ENCODE measurements at places on chromosomes 4 and X.
A peak's percentile ranks its signal among the peaks of the same experiment; 100 is the strongest.

DNA sequence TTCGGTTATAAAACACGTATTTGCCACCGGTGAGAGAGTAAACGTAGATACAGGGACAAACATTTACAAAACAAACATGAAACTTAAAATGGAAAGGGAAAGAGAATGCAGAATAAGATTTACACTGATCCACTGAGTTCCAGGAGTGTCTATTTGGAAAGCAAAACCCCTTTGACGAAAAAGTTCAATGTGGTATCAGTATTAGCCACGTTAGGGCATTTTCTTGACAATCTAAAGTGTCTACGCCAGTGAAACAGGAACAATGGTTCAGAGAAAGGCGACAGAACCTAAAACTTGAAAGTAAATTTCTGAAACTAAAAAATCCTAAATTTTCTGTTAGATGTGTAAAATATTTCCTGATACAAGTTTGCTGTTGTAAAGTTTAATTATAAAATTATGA lies 278.5 kb upstream of the TENM3 start:
- DNase-seq, result no peak

- no peak for DNase-seq
Observed at GRCh38 chrX:131741103-131741581, 197.3 kb downstream of the OR13H1 start.

DNA sequence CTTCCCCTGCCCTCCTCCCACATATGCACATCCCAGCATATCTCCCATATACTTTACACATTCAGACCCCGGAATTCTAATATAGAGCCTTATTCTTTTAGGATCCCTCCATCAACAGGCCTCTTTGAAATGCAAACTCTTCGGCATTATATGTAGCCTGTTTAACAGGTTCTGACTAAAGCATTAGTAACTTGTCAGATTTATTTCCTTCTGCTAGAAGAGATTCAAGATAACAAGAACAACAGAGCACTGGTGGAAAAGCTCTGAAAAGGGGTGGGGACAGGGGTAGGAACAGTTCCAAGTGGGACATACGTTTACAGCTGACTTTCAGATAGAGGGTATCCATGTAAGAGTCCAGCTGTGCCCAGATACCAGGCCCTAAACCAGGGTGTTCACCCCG lies 31.7 kb upstream of the PRPS1 start:
- DNase-seq, result no peak

- no peak for DNase-seq
Observed at GRCh38 chr4:81454948-81455347, 16.8 kb downstream of the RASGEF1B start.

DNA sequence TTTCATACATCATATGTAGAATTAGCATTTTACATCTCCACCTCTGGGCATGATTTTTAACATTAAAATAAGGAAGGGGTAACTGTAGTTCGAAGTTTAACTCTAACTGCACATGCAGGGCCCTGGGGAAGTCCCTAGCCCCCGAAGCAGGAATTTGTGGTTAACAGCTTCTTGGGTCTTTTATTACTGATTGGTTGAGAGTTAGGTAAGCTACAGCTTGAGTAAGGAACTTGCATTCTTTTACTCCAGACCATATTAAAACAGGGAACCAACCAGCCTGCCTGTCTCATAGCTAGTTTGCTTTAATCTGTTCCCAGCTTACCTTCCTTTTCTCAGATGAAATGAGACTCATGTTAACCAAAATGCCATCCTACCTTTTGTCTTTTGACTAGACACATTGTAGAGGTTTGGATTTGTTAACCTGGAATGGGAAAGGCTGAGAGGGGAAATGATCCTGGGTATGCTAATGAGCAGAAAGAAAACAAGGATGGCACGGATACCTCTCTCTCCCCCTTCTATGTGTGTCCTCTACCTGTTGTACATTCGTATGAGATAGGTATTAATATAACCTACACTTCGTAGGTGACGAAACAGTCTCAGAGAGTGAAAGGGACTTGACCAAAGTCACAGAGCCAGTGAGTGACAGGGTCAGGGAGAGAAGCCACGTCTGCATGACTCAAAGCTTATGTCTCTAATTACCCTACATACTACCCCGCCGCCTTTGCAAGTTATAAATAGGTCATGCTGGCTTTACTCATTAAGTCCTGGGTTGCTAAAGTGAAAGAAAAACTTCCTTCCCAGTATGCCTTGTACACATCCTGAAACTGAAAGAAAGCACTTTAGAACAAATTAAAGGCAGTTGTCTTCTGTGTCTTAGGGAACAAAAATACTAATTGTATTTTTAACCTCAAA lies 119.5 kb upstream of the AFF2 start:
- no peak for DNase-seq

DNA sequence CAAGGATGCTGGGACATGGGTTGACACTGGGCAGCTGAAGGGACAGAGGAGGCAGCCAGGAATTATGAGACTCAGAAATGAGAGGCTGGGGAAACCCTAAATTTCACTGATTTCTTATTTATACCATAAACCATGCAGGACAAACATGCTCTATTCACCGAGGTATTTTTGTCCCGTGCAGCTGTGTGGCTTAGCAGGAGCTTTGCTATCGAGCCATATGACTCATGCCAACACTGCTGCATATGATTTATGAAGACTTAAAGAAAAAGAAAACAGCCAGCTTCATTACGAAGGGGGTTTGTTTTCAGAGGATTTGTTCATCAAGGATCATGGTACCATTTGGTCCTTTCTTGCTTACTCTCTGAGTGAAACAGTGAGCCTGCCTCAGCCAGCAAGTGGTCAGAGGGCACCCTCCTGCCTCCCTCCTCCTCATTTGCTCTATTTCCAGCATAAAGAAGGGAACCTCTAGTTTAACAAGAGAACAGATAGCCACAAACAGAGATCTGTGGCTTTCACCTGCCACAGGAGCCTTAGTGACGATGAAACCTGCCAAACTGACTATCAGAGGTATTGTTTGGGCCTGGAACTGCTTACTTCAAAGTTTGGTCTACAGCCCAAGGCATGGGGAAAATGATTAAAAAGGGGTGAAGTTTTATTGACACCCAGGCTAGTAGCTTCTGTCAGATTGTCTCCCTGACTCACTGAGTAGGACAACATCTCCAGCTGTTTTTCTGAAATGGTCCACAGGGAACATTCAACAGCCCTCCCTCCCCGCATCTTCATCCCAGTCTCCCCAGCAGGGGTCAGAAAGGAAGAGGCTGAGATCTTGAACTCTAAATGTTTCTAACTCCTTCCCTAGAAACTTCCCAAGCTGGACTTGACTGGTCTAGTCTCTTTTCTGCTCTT lies 80.1 kb upstream of the MAML3 start:
- no peak for DNase-seq

- peak; percentile 45 for DNase-seq
Observed at GRCh38 chr4:122576261-122577188, 44.3 kb downstream of the IL21 start.

GRCh38 chr4:108168160-108168670 lies 517 bp downstream of the LEF1 start:
- peak; percentile 7 for DNase-seq

DNA sequence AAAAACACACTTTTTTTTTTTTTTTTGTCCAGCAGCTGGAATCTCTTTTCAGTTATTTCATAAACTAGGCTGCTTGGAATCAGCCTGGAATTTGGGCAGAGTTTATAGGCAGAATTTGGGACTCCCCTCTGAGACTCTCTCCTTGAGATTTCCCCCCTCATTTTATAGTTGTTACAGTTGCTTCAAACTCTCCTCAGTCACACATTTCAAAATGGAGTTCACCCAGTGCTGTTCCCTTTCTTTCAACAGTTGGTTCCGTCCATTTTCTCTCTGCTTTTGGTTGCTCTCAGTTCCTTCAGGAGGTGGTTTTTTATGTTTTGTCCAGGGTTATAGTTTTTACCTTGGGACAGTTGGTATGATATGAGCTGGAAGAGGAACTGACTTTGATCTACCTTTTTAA lies 27.5 kb downstream of the NSD2 start:
- no peak for DNase-seq

DNA sequence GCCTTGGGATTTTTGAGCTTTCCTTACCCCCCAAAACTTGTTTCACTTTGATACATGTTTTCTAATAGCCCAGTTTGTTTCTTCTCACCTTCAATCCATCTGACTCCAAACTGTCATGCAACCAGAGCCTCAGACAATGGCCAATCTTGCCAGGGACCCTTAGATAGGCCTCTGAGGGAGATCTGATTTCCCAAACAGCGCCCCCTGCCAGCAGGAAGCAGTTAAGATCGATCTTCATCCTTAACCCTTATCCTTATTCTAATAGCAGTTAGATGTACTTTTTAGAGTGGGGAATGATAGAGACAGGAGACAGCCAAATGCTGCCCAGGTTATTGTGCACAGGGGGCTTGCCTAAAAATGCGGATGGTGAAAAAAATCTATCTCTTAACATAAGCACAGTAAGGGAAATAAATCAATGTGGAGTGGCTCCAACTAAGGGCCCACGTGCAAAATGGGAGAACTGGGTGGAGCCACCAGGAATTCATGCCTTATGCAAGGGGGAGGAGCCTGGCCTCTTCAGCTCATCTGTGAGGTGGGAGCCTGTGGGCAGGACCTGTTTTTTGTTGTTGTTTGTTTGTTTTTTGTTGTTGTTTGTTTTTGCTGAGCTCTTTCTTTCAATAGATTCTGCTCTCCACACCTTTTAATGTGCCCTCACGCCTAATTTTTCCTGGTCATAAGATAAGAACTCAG lies 833.6 kb upstream of the AGA start:
- no peak for DNase-seq

DNA sequence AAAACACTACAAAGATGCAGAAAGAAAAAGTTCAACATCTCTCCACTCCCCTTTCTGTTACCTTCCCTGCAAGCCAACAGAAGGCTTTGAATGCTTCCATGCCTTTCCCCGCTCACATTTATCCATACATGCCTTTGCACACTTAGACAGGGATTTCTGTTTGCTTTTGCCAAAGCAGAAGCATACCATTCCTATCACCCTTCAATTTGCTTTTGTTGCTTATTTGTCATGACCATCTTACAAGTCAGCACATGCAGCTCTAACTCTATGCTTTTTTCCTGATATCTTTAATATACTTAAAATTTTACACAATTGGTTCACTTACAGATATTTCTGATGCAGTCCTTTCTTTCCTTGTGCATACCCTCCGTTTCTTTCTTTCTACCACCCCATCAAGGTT lies 169.6 kb downstream of the CORIN start:
- no peak for DNase-seq
